ENCODE measurements at places on chromosomes 3 and 15.

DNA sequence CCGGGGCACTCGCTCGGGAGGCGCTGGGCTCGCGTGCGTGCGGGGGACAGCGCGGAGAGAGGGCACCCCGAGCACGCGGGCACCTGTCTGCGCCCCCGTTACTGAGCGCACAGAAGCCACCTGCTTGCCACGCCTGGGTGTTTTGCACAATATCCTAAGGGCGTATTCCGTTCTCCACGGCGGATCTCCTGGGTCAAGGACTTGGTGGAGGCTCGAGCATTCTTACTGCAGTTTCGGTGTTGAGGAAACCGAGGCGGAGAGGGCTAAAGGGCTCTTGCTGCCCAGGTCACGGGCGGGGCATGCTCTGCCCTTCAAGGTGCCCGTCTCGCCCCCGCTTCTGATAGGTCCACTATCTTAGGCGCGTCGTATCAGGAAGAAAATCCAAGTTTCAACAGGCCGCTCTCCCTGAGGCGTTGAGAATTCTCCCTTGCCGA is 526 bp downstream of the GPD1L start:
- no peak for DNase-seq

- DNase-seq = no peak
These were observed 1.3 kb downstream of the PXK start for GRCh38 chr3:58334013-58334321.

DNA sequence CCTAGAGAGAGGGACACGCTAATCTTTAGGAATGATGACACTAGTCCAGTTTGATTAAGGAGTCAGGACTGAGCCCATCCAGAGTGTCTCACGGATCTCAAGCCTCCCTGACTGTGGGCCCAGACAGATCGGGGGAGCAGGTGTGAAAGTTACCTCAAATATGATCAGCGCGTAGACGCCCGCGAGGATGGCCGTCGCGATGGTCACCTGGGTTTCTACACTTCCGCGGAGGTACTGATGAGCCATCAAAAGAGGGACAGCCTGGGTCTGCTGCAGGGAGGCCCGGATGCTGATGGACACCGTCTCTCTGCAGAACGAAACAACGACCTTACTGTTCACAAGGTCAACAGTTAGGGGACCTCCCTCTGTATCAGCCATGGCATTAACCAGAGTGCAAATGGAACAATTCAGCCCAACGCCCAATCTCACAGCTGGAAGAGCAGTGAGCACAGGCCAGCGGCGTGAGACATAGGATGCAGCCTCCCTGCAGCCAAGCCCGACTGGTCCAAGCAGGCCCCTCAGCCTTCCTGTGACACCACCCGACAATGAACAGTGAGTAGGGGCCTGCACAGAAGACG is 84.4 kb downstream of the OCA2 start:
- no peak for DNase-seq

GRCh38 chr3:14640157-14640562 is 11.4 kb upstream of the CCDC174 start:
- DNase-seq = no peak

GRCh38 chr3:48897460-48898376 is 964 bp downstream of the SLC25A20 start:
- no peak for DNase-seq

- DNase-seq = no peak
These were observed 9.8 kb downstream of the SCG5 start for GRCh38 chr15:32651229-32651837.

DNA sequence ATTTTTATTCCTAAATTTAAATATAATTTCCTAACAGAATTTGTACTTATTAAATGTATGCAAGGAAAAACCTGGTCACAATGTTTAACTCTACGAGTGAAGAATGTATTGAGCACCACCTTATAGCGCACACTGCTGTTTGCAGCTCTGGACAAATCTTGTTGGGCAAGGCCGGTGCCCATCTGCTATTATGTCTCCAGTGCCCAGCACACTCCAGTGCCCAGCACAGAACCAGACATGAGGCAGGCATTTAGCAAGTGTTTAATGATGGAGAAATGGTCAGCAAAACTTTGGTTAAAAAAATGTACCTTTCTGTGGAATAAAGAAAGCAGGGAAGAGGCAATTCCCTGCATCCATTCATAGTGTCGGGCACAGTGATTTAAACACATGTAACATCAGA is 254.7 kb upstream of the TRIM42 start:
- no peak for DNase-seq

- no peak for DNase-seq
These were observed 36.3 kb upstream of the MEIS2 start for GRCh38 chr15:37136666-37137065.

- DNase-seq = no peak
These were observed 72.1 kb downstream of the OTOL1 start for GRCh38 chr3:161568671-161569070.

- no peak for DNase-seq
These were observed 3.6 kb upstream of the CALML4 start for GRCh38 chr15:68208636-68209240.

DNA sequence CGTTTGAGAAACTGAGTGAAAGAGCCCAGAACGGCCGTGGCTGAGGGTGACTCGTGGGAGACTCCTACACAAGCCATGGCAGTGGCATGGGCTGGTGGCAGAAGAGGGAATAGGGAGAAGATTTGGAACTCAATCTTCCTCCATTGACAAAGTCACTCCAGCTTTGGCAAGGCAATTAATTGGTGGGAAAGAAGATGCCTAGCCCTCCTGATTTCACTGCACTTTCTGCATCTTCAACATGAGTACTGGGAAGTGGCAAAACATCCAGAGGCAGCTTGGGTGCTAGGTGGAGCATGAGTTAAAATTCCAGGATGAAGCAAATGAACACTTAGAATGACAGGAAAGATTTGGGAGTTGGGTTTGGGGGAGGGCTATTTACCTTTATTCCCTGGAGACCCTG is 1.4 kb upstream of the TGFBR2 start:
- no peak for DNase-seq

DNA sequence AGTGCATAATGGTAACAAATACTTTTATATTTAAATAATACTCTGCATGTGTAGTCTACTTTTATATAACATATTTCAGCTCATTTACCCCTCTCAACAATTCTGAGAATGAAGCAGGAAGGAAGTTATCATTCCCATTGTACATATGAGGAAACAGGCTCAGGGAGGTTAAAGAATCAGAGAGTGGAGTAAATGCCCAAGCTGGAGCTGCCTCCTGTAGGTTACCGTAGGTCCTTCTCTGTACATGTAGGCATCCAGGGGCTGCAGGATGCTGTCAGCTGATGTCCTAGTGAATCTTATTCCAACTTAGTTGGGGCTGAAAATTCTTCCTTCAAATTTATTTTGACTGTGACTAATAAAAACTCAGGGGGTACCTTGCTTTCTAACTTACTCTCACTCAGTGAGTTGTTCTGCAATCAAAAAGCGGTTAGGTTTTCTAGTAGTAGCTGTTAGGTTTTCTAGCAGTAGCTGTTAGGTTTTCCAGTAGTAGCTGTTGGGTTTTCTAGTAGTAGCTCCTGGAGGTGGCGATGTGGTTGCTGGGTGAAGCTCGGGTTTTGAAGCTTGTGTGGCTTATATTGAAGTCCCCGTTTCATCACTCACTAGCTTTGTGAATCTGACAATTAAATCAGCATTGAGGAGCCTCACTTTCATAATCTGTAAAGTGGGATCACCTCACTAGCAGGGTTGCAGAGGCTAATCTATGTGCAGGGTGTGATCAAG is 357.0 kb downstream of the NR2F2 start:
- no peak for DNase-seq

GRCh38 chr3:143979813-143980212 is 8.2 kb downstream of the DIPK2A start:
- no peak for DNase-seq

GRCh38 chr3:32097768-32098167 is 8.7 kb upstream of the GPD1L start:
- no peak for DNase-seq

Data from SIG-M5 (cell line).